T-helper 17 cell (primary cell): ENCODE measurements at places on chromosomes 2 and 18. TPM values are rescaled to one million over a fixed set of nuclear protein-coding genes. Genes with fewer than 3 reads are reported as not detected.

- H3K4me1 ChIP-seq: peaks cover 13% of the 10 kb centered on the region
- no peak for DNase-seq
- H3K27me3 ChIP-seq: no peaks in the 10 kb centered on the region
- H3K27ac ChIP-seq: no peak overlapping the region
These were observed 102.5 kb downstream of the OLA1 start for GRCh38 chr2:174145827-174146226.

GRCh38 chr2:159015823-159016222, 47.4 kb downstream of the TANC1 start:
- no peaks in the 10 kb centered on the region for H3K27me3 ChIP-seq
- H3K27ac ChIP-seq: no peak overlapping the region
- peaks cover under 1% of the 10 kb centered on the region for H3K4me1 ChIP-seq

GRCh38 chr18:53567929-53568574, 656.4 kb downstream of the MBD2 start:
- H3K4me3 ChIP-seq: no peak overlapping the region
- H3K27me3 ChIP-seq: peaks cover 18% of the 10 kb centered on the region
- no peaks in the 10 kb centered on the region for H3K36me3 ChIP-seq
- DNase-seq: no peak
- H3K27ac ChIP-seq: no peak overlapping the region

DNA sequence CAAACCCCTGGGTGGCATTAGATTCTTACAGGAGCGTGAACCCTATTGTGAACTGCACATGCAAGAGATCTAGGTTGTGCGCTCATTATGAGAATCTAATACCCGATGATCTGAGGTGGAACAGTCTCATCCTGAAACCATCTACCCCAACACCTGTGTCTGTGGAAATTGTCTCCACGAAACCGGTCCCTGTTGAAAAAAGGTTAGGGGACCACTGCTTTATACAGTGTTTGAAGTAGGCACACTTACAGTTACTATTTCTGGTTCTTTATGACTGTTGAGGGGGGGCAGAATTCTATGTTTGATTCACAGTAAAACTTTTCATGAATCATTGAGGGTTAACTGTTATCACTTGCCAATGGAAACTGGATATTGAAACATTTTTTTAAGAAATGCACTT, 72.0 kb downstream of the RIF1 start:
- peaks cover 7% of the 10 kb centered on the region for H3K36me3 ChIP-seq
- no peaks in the 10 kb centered on the region for H3K27me3 ChIP-seq

GRCh38 chr2:159139216-159139933, 147.1 kb downstream of the WDSUB1 start:
- H3K36me3 ChIP-seq: no peaks in the 10 kb centered on the region
- DNase-seq: no peak
- H3K4me1 ChIP-seq: no peaks in the 10 kb centered on the region
- H3K27me3 ChIP-seq: peaks cover 21% of the 10 kb centered on the region

GRCh38 chr2:120436885-120437603, 91.1 kb downstream of the INHBB start:
- H3K27ac ChIP-seq: no peak overlapping the region
- no peaks in the 10 kb centered on the region for H3K36me3 ChIP-seq
- peaks cover 48% of the 10 kb centered on the region for H3K27me3 ChIP-seq
- DNase-seq: no peak

GRCh38 chr2:11234309-11234708, 79.0 kb downstream of the SLC66A3 start:
- DNase-seq: no peak
- H3K27me3 ChIP-seq: no peaks in the 10 kb centered on the region
- H3K4me1 ChIP-seq: peaks cover 10% of the 10 kb centered on the region

UGT1A10 gene
- not detected for total RNA-seq
